ENCODE measurements at places on chromosomes 3 and 15. TPM values are rescaled to one million over a fixed set of nuclear protein-coding genes. Genes with fewer than 3 reads are reported as not detected.

GRCh38 chr15:91055548-91056331, 33.3 kb upstream of the VPS33B start:
- no peaks in the 10 kb centered on the region for H3K36me3 ChIP-seq
- peaks cover 5% of the 10 kb centered on the region for H3K27me3 ChIP-seq
- H3K4me3 ChIP-seq, result no peak overlapping the region
- H3K4me1 ChIP-seq, result peaks cover 3% of the 10 kb centered on the region
- H3K27ac ChIP-seq, result no peak overlapping the region

STRIT1 gene
- 15.3 TPM for total RNA-seq

DNA sequence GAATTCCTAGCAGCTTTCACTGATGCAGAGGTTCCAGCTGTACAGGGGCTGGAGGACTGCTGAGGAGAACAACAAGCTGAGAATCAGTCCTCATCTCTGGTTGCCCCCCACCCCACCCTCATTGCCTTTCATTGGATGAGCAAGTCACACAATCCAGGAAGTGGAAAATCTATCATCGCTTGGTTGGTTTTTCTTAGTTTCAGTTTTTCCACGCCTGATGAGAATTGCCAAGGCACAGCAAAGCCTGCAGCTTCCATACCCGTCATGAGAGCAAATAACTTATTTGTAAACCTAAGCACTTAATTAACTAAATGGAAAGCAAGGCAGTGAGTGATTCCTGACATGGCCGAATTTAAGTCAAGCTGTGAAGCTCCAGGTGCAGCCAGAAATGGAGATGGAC, 21.4 kb upstream of the LIPC start:
- H3K36me3 ChIP-seq, result no peaks in the 10 kb centered on the region
- peaks cover 2% of the 10 kb centered on the region for H3K4me1 ChIP-seq
- H3K27me3 ChIP-seq, result no peaks in the 10 kb centered on the region

MLF1 gene
- total RNA-seq, result 113 TPM

DNA sequence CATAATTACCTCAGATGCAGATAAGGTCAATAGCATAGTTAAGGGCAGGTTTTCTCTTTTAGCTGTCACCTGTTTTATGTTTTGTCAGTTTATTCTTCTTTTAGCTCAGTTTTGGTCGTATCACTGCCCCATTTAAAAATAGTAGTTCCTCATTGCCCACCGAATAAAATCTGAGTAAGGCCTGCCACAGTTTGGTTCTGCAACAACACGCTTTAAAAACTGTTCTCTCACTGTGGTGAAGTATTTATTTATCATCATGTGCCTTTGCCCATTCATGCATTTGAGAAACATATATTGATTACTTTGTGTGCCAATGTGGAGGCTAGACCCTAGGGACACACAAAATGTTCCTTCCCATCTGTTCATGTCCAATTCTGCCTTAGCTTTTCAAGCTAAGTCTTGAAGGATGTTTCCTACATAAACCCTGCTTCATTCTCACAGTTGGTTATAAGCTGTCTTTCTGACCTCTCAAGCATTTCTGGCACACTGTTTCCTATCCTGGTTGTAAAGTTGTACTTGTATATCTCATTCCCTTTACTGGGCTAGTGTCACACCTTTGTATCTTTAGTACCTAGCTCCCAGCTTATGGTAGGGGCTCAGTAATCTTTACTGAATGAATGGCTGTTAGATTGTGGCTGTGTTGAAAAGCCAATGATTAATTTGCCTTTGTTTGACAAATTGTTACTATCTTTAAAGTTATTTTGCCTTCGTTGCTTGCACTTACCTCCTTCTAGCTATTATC, 23.9 kb downstream of the AKAP13 start:
- no peak overlapping the region for H3K27ac ChIP-seq
- no peaks in the 10 kb centered on the region for H3K36me3 ChIP-seq
- no peak overlapping the region for H3K4me3 ChIP-seq
- H3K27me3 ChIP-seq, result no peaks in the 10 kb centered on the region
- no peak for DNase-seq

DNA sequence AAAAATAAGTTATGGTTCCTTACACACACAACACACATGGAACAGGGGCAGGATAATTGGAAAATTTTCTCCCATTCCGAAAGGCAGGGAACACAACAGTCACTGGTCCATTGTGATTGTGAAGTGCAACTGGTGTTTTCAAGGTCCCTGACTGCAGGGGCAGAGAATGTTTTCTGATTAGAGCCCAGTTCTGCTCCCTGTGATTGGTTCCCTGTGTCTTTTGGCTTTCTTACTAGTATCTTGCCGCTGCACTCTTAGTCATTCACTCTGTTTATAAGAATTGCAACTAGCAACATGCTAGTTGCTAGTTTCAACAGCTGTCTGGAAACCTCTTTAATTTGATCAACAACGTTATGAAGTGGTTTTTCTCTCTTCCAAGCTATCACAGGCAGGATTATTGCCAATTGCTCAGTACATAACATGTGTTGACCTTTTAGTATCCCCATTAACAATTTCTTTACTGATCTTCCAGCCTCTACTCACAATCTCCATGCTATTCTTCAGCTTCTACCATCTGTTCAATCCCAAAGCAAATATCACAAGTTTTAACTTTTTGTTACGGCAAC, 177.5 kb downstream of the EPHA6 start:
- peak; percentile 86 for DNase-seq
- H3K4me3 ChIP-seq, result no peak overlapping the region
- H3K27me3 ChIP-seq, result no peaks in the 10 kb centered on the region
- no peaks in the 10 kb centered on the region for H3K36me3 ChIP-seq

- H3K27ac ChIP-seq, result no peak overlapping the region
- H3K27me3 ChIP-seq, result no peaks in the 10 kb centered on the region
- H3K4me3 ChIP-seq, result no peak overlapping the region
- no peak for DNase-seq
- no peaks in the 10 kb centered on the region for H3K36me3 ChIP-seq
- peaks cover 2% of the 10 kb centered on the region for H3K4me1 ChIP-seq
Observed at GRCh38 chr3:129235344-129235917, 14.0 kb upstream of the COPG1 start.

SPINK8 gene
- not detected for total RNA-seq

- no peaks in the 10 kb centered on the region for H3K36me3 ChIP-seq
- H3K4me1 ChIP-seq, result peaks cover 12% of the 10 kb centered on the region
- H3K27me3 ChIP-seq, result peaks cover 47% of the 10 kb centered on the region
- peak overlapping the region; percentile 45 for H3K4me3 ChIP-seq
- no peak for DNase-seq
Observed at GRCh38 chr15:100880897-100881242, 1.2 kb downstream of the ALDH1A3 start.

DNA sequence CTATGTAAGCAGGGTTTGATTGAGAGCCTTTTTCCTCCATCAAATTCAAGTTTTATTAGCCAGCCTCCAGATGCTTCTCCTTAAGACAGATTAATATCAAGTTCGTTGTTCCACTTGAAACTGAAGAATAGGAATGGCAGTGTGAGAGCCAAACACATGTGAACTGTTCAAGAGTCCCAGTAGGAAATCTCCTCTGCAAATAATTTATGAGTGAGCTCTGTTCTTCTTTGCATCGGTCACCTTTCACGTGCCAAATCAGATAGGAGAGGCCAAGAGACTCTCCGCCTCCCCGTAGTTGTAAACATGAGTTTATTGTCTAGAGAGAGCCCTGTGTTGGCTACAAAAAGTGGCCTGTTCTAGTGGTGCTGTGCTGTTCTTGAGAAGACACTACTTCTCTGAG, 372.1 kb upstream of the NR2F2 start:
- H3K27ac ChIP-seq, result peak overlapping the region; percentile 69
- H3K27me3 ChIP-seq, result no peaks in the 10 kb centered on the region
- peaks cover 5% of the 10 kb centered on the region for H3K4me1 ChIP-seq
- no peak overlapping the region for H3K4me3 ChIP-seq

GRCh38 chr15:91380114-91380513, 280.1 kb downstream of the SV2B start:
- H3K4me3 ChIP-seq, result no peak overlapping the region
- no peak for DNase-seq
- H3K27ac ChIP-seq, result no peak overlapping the region
- no peaks in the 10 kb centered on the region for H3K4me1 ChIP-seq

PLS1 gene
- 0.27 TPM for total RNA-seq

DNA sequence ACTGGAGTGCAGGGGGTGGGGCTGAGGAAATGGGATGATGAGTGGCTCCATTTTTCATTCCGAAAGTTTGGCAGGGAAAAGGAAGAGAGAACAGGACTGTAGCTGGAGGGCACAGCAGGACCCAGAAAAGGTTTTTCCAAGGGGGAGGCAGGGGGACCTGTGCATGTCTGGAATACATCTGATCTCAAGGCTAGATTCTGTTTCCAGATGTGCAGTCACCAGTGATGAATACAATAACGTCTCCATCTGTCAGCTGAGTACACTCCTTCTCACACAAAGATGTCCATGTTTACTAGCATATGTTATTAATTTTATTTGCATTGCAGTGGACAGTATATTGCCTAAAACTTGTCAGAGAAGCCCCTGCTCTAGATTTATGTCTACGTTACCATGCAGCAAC, 39.9 kb upstream of the PRTG start:
- no peak overlapping the region for H3K4me3 ChIP-seq
- peak; percentile 58 for DNase-seq
- H3K36me3 ChIP-seq, result no peaks in the 10 kb centered on the region
- no peaks in the 10 kb centered on the region for H3K27me3 ChIP-seq

MYRIP gene
- total RNA-seq, result 1.3 TPM

GRCh38 chr3:45139372-45140140, 6.6 kb downstream of the CDCP1 start:
- DNase-seq, result no peak
- H3K4me1 ChIP-seq, result peaks cover 3% of the 10 kb centered on the region
- H3K4me3 ChIP-seq, result no peak overlapping the region
- no peaks in the 10 kb centered on the region for H3K36me3 ChIP-seq

DNA sequence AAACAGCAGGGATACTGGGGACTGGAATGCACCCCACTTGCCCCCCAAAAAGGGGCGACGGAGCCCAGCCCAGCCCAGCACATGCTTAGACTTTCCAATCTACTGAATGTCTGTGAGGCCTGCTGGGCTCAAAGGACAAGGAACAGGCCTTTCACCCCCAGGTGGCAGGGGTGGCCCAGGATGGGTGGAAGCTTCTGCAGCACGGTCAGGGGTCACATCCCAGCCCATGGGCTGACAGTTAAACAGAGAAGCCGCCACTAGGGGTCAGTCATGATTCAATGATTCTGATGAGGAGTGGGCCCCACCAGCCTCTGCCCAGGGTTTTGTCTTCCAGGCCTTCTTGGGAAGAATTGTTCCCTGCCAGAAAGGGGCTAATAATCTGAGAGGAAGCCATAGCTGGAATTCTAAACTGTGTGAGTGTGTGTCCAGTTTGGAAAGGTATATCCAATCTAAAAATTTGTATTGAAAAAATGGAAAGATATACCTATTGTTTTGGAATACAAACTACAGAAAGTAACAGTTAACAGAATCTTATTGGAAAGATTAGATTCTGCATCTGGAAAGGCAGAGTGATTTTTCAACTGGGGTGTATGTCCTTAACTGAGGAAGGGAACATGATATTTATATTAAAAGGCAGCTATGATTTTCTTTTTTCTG, 2.2 kb downstream of the CHRNB4 start:
- peak; percentile 71 for DNase-seq
- H3K27ac ChIP-seq, result no peak overlapping the region
- peaks cover 17% of the 10 kb centered on the region for H3K4me1 ChIP-seq
- peaks cover 28% of the 10 kb centered on the region for H3K27me3 ChIP-seq
- H3K36me3 ChIP-seq, result no peaks in the 10 kb centered on the region

DNA sequence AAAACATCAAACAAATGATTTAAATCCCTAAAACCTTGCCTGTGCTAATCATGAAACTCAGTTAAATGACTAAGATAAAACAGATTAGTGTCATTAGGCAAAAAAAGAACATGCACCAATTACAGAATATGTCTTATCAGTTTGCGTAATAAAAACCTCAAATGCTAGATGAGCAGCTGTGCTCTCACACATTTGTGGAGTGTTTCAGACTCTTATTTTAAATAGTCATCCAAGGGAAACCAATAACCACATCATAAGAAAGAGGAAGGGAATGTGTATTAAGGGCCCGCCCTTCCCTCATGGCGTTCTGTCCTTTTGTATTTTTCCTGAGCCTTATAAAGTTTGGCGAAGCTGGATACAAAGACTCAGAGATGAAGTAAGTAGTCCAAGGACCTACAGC, 6.6 kb downstream of the SAMMSON start:
- no peaks in the 10 kb centered on the region for H3K4me1 ChIP-seq
- no peak for DNase-seq
- H3K27ac ChIP-seq, result no peak overlapping the region
- no peaks in the 10 kb centered on the region for H3K36me3 ChIP-seq

NR1D2 gene
- total RNA-seq, result 26.6 TPM

DNA sequence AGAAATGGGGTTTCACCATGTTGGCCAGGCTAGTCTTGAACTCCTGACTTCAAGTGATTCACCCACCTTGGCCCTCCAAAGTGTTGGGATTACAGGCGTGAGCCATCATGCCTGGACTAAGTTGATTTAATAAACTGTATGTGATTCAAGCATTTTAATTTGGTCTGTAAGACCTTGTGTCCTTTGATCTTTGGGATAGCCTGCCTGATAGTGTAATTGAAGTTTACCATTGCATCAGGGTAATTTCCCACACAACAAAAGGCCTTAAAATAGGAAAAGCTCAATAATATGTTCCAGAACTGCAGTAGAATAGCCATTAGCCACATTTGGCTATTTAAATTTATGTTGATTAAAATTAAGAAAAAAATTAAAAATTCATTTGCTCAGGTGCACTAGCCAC, 25.2 kb upstream of the DENND6A start:
- H3K27me3 ChIP-seq, result no peaks in the 10 kb centered on the region
- no peak overlapping the region for H3K4me3 ChIP-seq
- DNase-seq, result no peak
- H3K4me1 ChIP-seq, result no peaks in the 10 kb centered on the region
- no peak overlapping the region for H3K27ac ChIP-seq
- no peaks in the 10 kb centered on the region for H3K36me3 ChIP-seq

- peak overlapping the region; percentile 99 for H3K27ac ChIP-seq
- DNase-seq, result peak; percentile 98
- peaks cover 12% of the 10 kb centered on the region for H3K36me3 ChIP-seq
- peak overlapping the region; percentile 71 for H3K4me3 ChIP-seq
Observed at GRCh38 chr3:9396301-9396631, 1.1 kb upstream of the SETD5 start.

- H3K27me3 ChIP-seq, result no peaks in the 10 kb centered on the region
- H3K36me3 ChIP-seq, result no peaks in the 10 kb centered on the region
- no peaks in the 10 kb centered on the region for H3K4me1 ChIP-seq
Observed at GRCh38 chr3:59545374-59545773, 495.5 kb upstream of the CFAP20DC start.

GUCA1C gene
- not detected for total RNA-seq

GRCh38 chr15:40706121-40706520, 11.1 kb downstream of the RAD51 start:
- H3K27me3 ChIP-seq, result no peaks in the 10 kb centered on the region
- H3K4me1 ChIP-seq, result no peaks in the 10 kb centered on the region
- no peak overlapping the region for H3K4me3 ChIP-seq
- H3K27ac ChIP-seq, result no peak overlapping the region
- DNase-seq, result no peak

- no peak for DNase-seq
- H3K27me3 ChIP-seq, result no peaks in the 10 kb centered on the region
- peaks cover 6% of the 10 kb centered on the region for H3K4me1 ChIP-seq
- H3K27ac ChIP-seq, result peak overlapping the region; percentile 80
Observed at GRCh38 chr3:142148044-142148791, 1.1 kb downstream of the TFDP2 start.

SUCNR1 gene
- 0.04 TPM for total RNA-seq
